Heart right ventricle (tissue), 16 donors: ENCODE measurements at places on chromosomes 12 and 14. TPM values are rescaled to one million over a fixed set of nuclear protein-coding genes. Genes with fewer than 3 reads are reported as not detected.

ENDOU gene
- polyA plus RNA-seq, result 0.29 TPM

IQSEC3 gene
- 2.7 TPM for polyA plus RNA-seq

MUCL1 gene
- not detected for polyA plus RNA-seq

DCN gene
- 315 TPM for polyA plus RNA-seq

KRT77 gene
- not detected for polyA plus RNA-seq

CELA1 gene
- not detected for polyA plus RNA-seq

OR11G2 gene
- not detected for polyA plus RNA-seq

AKAP3 gene
- polyA plus RNA-seq, result 3.1 TPM

DBX2 gene
- polyA plus RNA-seq, result 0.07 TPM

ADAM21 gene
- 0.16 TPM for polyA plus RNA-seq

AREL1 gene
- 8.9 TPM for polyA plus RNA-seq

SALL2 gene
- polyA plus RNA-seq, result 1.3 TPM

GNG2 gene
- polyA plus RNA-seq, result 3.6 TPM

FKBP3 gene
- 84.4 TPM for polyA plus RNA-seq

PTPRR gene
- polyA plus RNA-seq, result 0.62 TPM

NANOG gene
- polyA plus RNA-seq, result not detected

DLGAP5 gene
- polyA plus RNA-seq, result 0.07 TPM

MARCHF9 gene
- 20.7 TPM for polyA plus RNA-seq

NXPH4 gene
- 1.8 TPM for polyA plus RNA-seq

KRT74 gene
- polyA plus RNA-seq, result not detected

NYNRIN gene
- polyA plus RNA-seq, result 4.6 TPM

PLCZ1 gene
- 0.88 TPM for polyA plus RNA-seq

TRAF3 gene
- polyA plus RNA-seq, result 2.3 TPM

CFAP73 gene
- polyA plus RNA-seq, result not detected

DTX1 gene
- polyA plus RNA-seq, result 1.0 TPM

NFATC4 gene
- polyA plus RNA-seq, result 69.2 TPM

OR4K17 gene
- polyA plus RNA-seq, result not detected

SLC25A47 gene
- not detected for polyA plus RNA-seq

PDE6H gene
- polyA plus RNA-seq, result not detected

SUDS3 gene
- 11.0 TPM for polyA plus RNA-seq

RERG gene
- 9.7 TPM for polyA plus RNA-seq

LRP1 gene
- 46.6 TPM for polyA plus RNA-seq

GLIPR1L1 gene
- polyA plus RNA-seq, result not detected

RFLNA gene
- 0.22 TPM for polyA plus RNA-seq

GLIPR1 gene
- polyA plus RNA-seq, result 3.9 TPM

SMAGP gene
- 3.6 TPM for polyA plus RNA-seq

MPHOSPH9 gene
- 11.3 TPM for polyA plus RNA-seq

RDH11 gene
- 22.3 TPM for polyA plus RNA-seq

TAS2R30 gene
- not detected for polyA plus RNA-seq

KERA gene
- not detected for polyA plus RNA-seq

YLPM1 gene
- polyA plus RNA-seq, result 20.8 TPM

ISM2 gene
- not detected for polyA plus RNA-seq

ERG28 gene
- 14.6 TPM for polyA plus RNA-seq

KCNC2 gene
- not detected for polyA plus RNA-seq

TAS2R19 gene
- 0.59 TPM for polyA plus RNA-seq

LUM gene
- 25.1 TPM for polyA plus RNA-seq

RFX4 gene
- polyA plus RNA-seq, result 0.01 TPM

SYCP3 gene
- 0.07 TPM for polyA plus RNA-seq

RBP5 gene
- 1.8 TPM for polyA plus RNA-seq

NTF3 gene
- 1.5 TPM for polyA plus RNA-seq

VDR gene
- 0.29 TPM for polyA plus RNA-seq

IAPP gene
- not detected for polyA plus RNA-seq

RPS6KL1 gene
- polyA plus RNA-seq, result 10.3 TPM

TSPAN11 gene
- polyA plus RNA-seq, result 0.66 TPM
